ENCODE measurements at places on chromosomes 11 and 22.

DNA sequence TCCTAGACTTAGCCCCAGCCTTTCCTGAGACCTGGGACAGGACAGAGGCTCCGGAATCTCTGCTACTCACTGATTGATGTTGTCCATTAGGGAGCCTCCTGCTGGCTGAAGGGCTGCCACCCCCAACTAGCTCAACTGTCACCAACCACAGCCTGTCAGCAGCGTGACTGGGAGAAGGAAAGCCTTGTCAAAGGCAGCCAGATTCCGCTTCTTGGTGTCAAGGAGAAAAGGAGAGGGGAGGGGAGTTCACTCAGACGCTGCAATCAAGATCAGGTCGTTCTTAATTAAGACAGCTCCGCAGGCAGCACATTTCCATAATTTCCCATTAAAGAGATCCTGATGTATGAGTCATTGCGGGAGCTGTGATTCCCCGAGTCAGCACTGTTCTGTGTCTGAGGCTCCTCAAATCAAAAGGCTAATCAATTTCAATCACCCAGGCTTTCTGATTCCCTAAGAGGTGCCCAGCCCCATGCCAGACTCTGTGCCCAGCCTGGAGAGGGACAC, 152.8 kb upstream of the ZBED5 start:
- no peak for DNase-seq

- DNase-seq = no peak
These were observed 48.9 kb downstream of the ST3GAL4 start for GRCh38 chr11:126404367-126404766.

DNA sequence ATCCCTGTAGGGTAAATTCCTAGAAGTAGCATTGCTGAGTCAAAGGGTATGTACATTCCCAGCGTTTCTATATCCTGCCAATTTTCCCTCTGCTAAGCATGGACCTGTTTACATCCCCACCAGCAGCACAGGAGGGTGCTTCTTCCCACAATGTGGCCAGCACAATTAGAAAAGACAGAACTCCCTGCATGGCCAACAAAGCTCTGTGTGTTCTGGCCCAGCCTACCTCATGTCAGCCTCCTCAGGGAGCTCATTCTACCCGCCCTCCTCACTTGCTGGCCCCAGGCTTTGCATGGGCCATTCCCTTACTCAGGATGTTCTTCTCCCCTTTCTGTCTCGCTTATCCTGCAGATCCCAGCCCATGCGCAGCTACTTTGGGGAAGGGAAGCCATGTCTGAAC, 186.1 kb downstream of the DSCAML1 start:
- DNase-seq = no peak

GRCh38 chr11:10984250-10984649, 126.4 kb upstream of the ZBED5 start:
- no peak for DNase-seq

All from CD4-positive, alpha-beta T cell treated with Interleukin-4 for 4 hours (primary cell).